ENCODE measurements at places on chromosomes 5 and 9. TPM values are rescaled to one million over a fixed set of nuclear protein-coding genes. Genes with fewer than 3 reads are reported as not detected.

Gene TMEM215
- not detected for total RNA-seq

Gene PDE6A
- not detected for total RNA-seq

Gene CDC23
- total RNA-seq = 53.0 TPM

Gene ANGPTL2
- not detected for total RNA-seq

- H3K27me3 ChIP-seq = no peaks in the 10 kb centered on the region
- DNase-seq = no peak
- H3K36me3 ChIP-seq = no peaks in the 10 kb centered on the region
Observed at GRCh38 chr9:16333691-16334090, 536.8 kb downstream of the BNC2 start.

GRCh38 chr9:123772967-123773366 lies 157.0 kb downstream of the DENND1A start:
- no peaks in the 10 kb centered on the region for H3K4me1 ChIP-seq
- H3K27me3 ChIP-seq = no peaks in the 10 kb centered on the region
- H3K36me3 ChIP-seq = no peaks in the 10 kb centered on the region
- H3K4me3 ChIP-seq = no peak overlapping the region
- no peak for DNase-seq

DNA sequence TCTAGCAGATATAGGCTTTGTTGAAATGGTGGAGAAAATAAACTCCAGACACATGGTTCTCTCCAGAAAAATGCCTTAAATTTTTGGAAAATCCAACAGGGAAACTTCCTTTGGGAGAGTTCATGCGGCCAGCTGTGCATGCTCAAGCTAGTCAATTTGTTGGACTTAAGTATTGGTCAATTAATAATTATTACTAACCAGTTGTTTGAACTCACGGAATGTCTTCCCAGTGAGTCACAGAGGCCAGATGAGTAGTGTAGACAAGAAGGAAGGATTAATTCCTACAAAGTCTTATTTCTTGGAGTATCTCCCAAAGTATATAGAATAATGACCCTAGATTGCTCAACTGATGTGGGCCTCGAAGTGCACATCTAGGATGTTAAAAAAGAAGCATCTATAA lies 103.6 kb downstream of the MACIR start:
- no peak overlapping the region for H3K4me3 ChIP-seq
- no peak for DNase-seq
- H3K36me3 ChIP-seq = no peaks in the 10 kb centered on the region

GRCh38 chr9:126483468-126484073 lies 130.2 kb upstream of the LMX1B start:
- no peak for DNase-seq
- no peak overlapping the region for H3K27ac ChIP-seq
- H3K4me1 ChIP-seq = no peaks in the 10 kb centered on the region
- H3K4me3 ChIP-seq = no peak overlapping the region

DNA sequence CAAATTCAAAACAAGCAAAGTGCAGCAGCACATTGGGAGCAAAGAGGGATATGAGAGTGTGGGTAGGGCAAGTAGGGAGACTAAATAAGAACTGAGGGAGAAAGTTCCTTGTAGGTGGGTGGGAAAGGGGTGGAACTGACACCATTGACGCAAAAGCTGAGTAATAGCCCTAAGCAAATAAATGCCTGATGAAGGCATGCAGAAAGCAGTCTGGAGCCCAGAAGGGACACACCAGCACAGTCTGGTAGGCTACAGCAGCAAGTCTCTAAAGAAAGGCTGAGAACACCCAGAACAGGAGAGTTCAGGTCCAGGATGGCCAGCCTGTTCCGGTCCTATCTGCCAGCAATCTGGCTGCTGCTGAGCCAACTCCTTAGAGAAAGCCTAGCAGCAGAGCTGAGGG lies at the start of gene INSL4:
Gene INSL4, plus strand, starts transcription at position 208 of the 400 bp plus-strand sequence. Its CDS starts 105 bp downstream, at position 313.
- no peaks in the 10 kb centered on the region for H3K4me1 ChIP-seq
- H3K4me3 ChIP-seq = no peak within 1 kb of the TSS
- no peak within 1 kb of the TSS for H3K27ac ChIP-seq
- H3K36me3 ChIP-seq = no peaks in the 10 kb centered on the region

All from K562 (cell line).